ENCODE measurements at places on chromosomes 2 and 18.

DNA sequence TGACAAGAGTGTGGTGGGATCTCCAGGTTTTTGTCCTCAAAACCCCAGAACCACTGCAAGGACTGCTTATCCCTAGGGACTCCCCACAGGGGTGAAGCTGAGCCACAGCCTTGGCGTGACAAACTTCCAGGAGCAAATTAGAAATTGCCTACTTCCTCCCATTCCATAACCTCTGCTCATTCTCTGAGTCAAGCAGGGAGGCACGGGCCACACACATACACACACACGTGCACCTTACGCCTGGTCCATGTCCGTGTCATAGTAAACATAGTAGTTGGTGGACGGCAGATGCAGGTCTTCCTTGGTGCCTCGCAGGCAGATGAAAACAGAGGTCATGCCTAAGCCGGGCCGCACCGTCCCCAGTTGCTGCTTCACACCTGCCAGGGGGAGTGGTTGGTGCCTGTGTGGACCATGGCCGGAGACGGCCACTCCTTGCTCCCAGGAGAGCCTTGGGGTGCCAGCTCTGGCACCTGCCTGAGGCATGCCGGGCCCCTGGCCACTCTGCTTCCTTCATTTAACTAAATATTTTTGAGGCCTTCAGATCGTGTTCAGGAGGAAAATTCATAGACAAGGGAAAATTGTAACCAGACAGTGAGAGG lies 9.9 kb downstream of the RETSAT start:
- no peak for DNase-seq

DNA sequence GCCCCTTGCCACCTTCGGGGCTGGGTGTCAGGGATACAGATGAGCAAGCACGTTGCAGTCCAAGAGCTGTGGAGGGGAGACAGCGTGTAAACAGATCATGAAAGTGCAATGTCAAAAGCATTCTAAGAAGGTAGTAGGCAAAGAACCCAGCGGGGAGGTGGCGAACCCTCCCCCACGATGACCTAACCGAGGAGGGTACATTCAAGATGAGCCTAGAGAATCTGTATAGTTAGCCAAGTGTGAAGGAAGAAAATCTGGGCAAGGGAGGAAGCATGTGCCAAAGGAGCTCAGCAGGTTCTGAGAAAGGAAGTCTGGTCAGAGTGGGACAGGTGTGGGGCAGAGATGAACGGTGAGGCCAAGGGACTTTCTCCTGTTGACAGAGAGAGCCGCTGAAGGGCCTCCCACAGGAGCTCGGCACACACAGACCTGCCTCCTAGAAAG lies 106.9 kb downstream of the SP3 start:
- peak; percentile 12 for DNase-seq

DNA sequence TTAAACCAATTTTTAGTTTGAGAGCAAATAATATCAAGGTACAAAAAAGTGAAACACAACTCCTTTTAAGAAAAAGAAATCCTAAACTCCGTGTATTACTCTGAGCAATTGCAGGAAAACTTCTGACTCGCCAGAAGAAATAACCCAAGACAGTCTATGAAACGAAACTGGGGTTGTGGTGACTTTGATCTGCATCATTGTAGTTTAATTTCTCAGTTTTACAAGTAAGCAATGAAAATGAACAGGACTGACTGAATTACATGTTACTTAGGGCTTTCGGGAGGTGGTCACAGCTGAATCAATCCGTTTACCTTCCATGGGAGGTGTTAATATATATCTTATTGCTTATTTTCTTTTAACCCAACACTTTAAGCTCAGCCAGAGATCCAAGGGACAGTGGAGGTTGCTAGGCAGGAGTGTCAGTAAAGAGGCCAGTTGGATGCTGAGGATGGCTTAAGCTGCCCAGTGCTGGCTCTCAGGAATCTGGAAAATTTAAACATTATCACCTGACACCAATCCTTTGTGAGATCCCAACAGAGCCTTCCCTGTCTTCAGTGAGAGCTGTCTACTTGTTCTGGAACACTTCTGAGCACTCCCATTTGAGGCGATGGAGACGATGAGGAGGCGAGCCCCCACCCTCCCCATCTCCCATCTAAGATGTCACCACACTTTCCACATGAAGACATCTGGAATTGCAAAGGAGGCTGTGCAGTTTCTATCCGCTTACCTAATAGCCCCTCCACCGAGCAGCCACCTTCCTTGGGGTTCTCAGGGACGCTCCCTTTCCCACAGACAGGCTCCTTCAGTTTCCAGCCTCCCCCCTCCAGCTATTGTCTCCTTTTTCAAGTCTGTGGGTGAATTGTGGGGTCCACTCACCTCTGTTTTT lies 3.6 kb upstream of the RAB31 start:
- DNase-seq: no peak

GRCh38 chr2:100610381-100610831 lies 47.6 kb downstream of the PDCL3 start:
- DNase-seq: no peak

DNA sequence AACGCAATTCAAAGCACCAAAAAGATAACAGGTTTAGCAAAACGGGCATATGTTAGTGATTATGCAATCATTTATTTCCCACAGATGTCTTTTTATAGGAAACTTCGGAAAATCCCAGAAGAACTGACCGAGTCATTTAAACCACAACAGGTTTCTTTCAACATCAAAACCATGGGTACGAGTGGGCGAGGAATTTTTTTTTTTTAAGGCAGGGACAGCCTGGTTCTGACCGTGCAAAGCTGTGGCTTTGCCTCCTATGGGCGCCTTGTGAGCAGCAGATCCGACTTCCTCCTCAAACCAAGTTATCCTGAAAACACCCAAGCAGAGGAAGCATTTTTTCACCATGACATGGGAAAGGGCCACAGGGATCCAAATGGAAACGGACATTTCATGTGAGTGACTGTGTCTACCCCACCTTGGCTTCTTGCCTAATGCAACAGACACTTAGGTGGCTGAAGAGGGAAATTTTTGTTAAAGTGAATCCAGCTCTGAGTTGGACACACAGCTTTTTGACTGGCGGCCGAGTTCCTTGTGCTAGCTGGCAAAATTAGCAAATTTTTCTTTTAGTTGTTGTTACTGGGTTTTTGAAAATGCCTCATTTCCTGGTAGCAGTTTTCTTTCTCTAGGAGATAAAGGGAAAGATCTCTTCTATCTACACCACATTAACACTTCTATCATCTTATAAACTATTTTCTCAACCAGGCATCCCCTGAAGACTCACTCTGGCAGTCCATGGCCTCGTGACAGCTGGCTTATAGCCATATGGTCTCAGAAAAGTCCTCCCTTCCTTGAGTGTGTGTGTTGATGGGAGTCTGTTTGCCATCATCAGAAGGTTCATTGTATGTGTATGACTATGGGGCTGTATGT lies 487.4 kb upstream of the ZEB2 start:
- DNase-seq: peak; percentile 91

DNA sequence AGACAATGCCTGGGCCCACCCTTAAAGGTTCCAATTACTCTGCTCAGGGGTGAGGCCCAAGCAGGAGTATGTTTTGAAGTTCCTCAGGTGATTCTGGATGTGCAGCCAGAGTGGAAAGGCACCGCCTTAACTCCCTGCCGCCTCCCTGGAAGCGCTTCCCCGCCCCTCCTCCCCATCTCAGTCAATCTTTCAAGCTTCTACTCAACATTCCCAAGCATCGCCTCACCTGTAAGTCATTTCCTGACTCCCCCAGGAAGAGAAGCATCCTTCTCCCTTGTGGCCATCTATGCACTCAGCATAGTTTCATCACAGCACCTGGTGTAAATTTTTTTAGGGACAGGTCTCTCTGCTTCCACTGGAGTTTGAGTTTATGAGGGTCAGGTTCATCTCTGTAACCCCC lies 67.5 kb downstream of the MYL12B start:
- DNase-seq: no peak

DNA sequence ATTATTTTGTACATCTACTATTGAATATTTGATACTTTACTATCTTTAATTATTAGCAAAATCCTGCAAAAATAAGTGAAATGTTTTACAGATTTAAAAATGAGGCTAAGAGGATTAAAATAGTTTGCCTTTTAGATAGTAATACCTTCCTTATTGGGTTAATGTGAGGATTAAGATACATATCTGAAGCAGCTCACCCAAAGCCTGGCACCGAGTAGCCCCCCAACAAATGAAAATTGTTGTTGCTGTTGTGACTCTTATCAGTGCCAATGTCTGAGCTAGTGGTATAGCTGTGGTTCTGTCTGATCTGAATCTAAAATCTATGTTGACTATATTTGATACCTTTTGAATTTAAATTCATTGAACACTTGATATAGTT lies 34.6 kb downstream of the GULP1 start:
- no peak for DNase-seq

GRCh38 chr2:197800091-197800490 lies 4.3 kb upstream of the PLCL1 start:
- no peak for DNase-seq

GRCh38 chr2:234242459-234242836 lies 191.9 kb downstream of the SPP2 start:
- no peak for DNase-seq

DNA sequence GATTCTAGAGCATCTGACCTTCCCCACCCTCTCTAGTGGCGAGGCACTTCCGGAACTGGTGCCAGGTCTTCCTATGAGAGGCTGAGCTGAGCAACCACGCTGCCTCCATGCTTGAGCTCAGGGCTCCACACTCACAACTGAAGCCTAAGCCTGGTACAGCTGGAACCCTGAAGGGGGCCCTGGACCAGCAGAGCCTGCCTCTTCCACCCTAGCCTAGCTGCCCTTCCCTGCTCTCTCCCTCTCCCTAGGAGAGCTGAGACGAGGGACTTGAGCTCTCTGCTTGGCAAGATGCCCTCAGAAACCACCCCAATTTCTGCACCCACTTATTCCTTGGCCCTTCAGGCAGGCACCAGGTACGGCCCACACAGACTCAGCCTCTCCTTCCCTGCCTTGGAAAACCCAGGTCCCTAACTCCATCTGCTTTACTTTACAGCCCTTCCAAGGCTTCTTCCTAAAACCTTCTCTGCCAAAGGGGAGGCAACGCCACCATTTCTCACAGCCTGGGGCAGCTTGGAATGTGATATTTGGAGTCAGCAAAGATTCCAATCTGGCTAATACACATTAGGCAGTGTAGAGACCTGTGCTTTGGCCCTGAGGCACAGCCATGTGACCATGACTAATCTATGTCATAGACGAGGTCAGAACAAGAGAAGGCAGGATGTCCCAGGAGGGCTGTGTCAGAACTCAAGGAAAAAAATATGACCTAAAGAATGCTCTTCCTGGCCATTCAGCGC lies 18.8 kb downstream of the COX7A2L start:
- DNase-seq: peak; percentile 79

DNA sequence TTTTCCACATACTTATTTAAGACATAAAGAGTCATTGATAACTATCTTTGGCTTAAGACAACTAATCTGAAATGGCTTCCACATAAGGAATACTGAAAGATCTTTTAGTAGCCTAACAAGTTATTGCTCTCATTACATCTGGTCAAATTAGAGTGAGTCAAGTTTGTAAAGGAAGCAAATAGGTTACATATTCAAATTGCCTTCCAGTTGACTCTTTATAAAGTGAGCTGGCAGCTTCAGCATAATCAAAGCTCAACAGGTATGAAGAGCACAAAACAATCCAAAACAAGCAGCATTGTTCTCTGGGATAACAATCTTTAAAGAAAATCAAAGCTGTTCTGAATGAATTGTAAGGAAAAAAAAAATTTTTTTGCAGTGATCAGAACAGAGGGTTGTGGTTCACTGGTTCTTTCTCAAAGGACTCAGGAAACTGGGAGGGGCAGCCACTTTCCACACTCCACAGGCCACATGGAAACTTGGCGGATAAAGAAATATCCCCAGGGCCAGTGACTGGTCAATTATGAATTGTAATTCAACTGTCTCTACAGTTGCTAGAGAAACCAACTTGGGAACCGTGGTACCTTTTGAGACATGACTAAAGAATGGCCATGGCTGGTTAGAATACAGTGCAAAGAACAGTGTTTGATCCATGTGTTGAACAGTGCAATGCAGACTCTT lies 369.3 kb upstream of the KCNH7 start:
- peak; percentile 53 for DNase-seq

DNA sequence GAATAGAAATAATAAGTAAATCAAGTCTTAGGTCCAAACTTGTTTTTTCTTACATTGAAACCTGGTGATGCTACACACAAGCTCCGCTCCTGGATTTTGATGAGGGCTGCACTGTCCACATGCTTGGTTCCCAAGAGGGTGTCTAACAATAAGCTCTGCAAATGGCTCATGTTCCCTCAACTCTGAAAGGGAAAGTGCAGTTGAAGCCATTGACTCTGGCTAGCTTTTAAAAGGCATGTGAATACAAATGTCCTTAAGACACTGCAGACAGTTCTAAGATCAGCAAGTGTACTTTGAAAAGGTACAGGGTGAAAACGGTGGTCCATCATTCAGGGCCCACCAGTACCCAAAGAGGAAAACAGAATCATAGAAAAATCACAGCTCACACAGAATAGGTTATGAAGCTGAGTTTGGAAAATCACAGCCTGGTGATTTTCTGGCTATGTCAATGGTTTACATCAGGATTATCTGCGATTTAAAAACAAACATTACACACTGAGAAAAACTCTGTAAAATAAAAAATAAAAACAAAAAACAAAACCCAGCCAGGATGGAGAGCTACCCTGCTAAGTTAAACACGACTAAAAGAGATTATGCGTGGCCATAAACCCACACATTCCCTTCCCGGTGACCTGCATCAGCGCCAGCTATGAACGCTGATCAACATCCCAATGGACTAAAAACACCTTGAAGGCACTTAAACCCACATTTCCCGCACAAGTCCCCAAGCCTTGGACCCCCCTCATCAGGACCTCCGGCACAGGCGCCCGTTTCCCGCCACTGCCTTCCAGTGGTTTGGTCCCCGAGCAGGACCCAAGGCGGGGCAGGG lies 554 bp downstream of the PFN4 start:
- DNase-seq: no peak

DNA sequence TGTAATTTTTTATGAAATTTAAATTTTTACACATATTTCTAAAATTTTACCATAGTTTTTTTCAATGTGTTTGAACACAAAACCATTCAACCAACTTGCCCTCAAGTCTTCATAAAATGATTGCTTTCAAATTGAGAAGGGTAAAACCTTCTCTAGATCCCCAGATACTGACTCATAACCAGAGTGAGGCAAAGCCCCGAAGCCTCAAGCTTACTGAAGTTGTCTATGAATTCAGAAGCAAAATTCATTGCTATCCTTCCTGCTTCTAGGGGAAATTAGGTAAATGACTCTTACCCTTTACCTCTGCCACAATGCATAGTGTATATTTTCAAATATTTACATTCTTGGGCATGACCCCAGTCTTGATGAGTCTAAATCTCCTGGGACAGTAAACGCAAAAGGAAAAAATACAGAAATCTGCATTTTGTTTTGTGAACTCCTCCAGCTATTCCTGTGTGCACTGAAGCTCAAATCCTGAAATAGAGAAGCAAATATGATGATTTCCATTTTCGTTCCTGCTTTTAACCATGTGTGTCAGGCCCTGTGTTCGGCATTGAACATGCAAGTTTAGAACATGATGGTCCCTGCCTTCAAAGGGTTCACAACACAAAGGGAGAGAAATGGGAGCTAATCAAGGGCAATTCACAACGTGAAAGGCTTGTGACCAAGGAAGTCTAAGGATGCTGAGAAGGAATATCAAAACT lies 246.3 kb downstream of the SUCLG1 start:
- no peak for DNase-seq

All from kidney epithelial cell (primary cell).